Mesothelial cell of epicardium (in vitro differentiated cells): ENCODE measurements at places on chromosomes 13 and 19. TPM values are rescaled to one million over a fixed set of nuclear protein-coding genes. Genes with fewer than 3 reads are reported as not detected.

- DNase-seq: no peak
These were observed 14.4 kb downstream of the STK11 start for GRCh38 chr19:1219786-1220476.

- DNase-seq: no peak
These were observed 45.9 kb upstream of the KCTD15 start for GRCh38 chr19:33750587-33751435.

DNA sequence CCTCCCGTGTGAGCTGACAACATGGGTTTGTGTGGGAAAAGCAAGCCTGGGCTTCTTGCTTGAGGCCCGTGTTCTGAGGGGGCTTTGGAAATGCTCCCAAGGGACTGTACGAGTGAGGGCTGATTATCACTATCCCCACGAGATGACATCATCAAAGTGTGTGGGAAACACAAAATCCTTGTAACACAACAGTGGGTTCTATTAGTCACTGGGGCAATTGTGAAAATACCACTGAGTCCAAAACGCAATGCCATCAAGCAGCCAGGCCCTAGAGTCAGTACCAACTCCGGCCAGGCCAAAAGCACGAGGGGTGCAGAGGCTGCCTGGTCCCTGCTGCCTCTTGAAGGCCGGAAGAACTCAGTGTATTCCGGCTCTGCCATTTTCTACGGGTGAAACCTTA lies 29.6 kb downstream of the CAPS start:
- DNase-seq: no peak

Gene RFXAP
- 13.6 to 14.1 TPM (median 14.0 TPM) in 3 replicates for total RNA-seq
